ENCODE measurements at places on chromosomes 1 and 21.

DNA sequence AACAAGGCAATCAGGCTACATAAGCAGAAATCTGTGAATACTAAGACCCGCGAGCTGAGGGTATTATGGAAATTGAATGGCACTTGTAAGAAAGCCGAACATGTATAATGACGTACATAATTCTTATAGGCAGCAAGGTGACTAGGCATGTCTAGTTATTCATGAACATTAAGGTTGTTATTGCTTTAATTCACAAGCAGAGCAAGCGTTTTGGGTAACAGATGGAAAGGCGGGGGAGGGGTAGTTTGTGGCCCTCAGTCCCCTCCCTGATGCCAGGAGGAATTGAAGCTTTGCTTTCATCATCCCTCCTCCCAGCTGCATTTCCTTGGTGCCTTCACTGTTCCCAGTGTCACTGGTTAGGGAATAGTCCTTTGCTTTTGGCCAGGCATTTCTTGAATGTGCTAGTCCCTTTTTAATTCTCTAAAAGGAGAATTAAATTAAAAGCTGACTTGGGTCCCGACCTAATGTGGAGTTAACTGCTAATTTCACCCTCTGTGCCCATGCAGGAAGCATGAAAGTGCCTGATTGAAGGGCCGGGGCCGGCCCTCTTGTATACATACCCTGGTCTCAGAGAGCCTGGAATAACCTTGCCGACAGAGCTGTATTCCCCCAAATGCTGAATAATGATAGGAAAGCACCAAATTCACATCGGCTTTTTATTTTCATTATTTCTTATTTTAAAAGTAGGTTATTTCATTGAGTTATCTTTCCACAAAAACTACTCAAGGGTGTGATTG lies 42.5 kb downstream of the RYR2 start:
- ATAC-seq: no peak

- peak; percentile 46 for ATAC-seq
Observed at GRCh38 chr1:172383536-172383935, 36.9 kb upstream of the C1orf105 start.

DNA sequence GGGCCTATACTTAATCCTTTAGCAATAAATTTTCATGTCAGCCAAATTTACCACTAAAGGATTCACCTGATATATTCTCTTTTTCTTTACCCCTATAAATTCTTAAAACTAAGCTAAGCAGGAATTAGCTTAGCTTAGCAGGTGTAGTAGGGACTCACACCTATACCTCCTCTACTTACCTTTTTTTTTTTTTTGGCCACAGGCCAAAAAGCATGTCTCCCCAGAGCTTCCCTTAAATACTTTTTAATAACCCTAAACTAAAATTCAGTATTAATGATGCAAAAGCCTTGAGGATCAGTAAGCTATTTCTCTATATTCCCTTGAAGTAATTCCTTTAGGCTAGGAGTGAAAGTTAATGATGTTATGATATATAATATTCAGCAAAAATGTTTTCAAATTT lies 23.2 kb downstream of the PEA15 start:
- no peak for ATAC-seq

GRCh38 chr1:110113551-110113950 lies 1.3 kb downstream of the UBL4B start:
- ATAC-seq: peak; percentile 26

- ATAC-seq: no peak
Observed at GRCh38 chr1:150234309-150234565, 1.7 kb downstream of the ANP32E start.
